ENCODE measurements at places on chromosomes 2 and 18. TPM values are rescaled to one million over a fixed set of nuclear protein-coding genes. Genes with fewer than 3 reads are reported as not detected.
A peak's percentile ranks its signal among the peaks of the same experiment; 100 is the strongest.

DNA sequence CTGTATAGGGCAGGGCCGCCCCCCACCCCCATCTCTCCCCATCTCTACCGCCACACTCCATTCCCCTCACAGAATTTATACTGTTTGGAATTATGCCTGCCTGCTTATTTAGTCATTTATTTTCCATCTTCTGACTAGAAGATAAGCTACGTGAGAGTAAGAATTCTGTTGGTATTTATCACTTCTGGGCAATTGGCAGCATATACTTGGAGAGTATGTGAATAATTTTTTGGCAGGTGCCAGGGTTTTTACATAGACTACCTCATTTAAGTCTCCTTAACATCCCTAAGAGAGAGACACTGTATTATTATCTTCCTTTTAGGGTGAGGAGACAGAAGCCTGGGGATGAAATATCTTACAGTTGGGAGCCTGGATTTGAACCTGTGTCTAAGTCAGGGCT is 45.0 kb downstream of the SLC4A1AP start:
- no peak overlapping the region for H3K4me3 ChIP-seq
- DNase-seq = no peak
- peaks cover 10% of the 10 kb centered on the region for H3K4me1 ChIP-seq

DNA sequence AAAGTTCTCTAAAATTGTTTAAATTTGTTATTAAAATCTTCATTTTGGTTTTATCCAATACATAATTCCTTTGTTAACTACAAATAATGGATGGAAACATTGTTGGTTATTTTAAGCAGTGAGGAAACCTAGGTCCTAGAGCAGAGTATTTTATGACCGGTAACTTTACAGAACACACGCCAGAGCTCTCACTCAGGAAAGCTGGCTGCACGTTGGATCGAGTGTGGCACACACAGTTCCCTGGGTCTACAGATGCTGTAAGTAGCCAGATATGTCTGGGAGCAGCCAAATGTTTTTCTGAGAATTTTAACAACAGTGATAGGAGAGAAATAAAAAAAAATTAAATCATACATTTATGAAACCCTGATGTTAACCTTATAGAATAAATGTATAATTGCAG is 264.4 kb downstream of the ZNF407 start:
- no peak for DNase-seq
- no peak overlapping the region for H3K4me3 ChIP-seq
- H3K36me3 ChIP-seq = no peaks in the 10 kb centered on the region

Gene HOXD13
- not detected for polyA plus RNA-seq

Gene COLEC12
- polyA plus RNA-seq = 0.76 TPM

GRCh38 chr2:8437228-8437948 is 244.5 kb upstream of the ID2 start:
- no peak for DNase-seq
- no peaks in the 10 kb centered on the region for H3K4me1 ChIP-seq
- no peak overlapping the region for H3K4me3 ChIP-seq
- H3K27ac ChIP-seq = no peak overlapping the region
- H3K27me3 ChIP-seq = no peaks in the 10 kb centered on the region

GRCh38 chr2:9694661-9695234 is 64.0 kb upstream of the YWHAQ start:
- DNase-seq = no peak
- no peaks in the 10 kb centered on the region for H3K27me3 ChIP-seq
- no peaks in the 10 kb centered on the region for H3K36me3 ChIP-seq
- H3K4me3 ChIP-seq = no peak overlapping the region

Gene VWC2L
- 0.12 TPM for polyA plus RNA-seq

GRCh38 chr2:116224610-116225009 is 1589.9 kb upstream of the DDX18 start:
- no peaks in the 10 kb centered on the region for H3K36me3 ChIP-seq
- no peaks in the 10 kb centered on the region for H3K4me1 ChIP-seq
- no peak overlapping the region for H3K27ac ChIP-seq
- no peak for DNase-seq
- no peak overlapping the region for H3K4me3 ChIP-seq

Gene VWA3B
- polyA plus RNA-seq = 0.07 TPM

GRCh38 chr2:29110916-29111535 is 4.2 kb upstream of the CLIP4 start:
- H3K27ac ChIP-seq = no peak overlapping the region
- no peaks in the 10 kb centered on the region for H3K36me3 ChIP-seq
- H3K27me3 ChIP-seq = no peaks in the 10 kb centered on the region
- H3K4me3 ChIP-seq = no peak overlapping the region
- no peaks in the 10 kb centered on the region for H3K4me1 ChIP-seq
- no peak for DNase-seq

DNA sequence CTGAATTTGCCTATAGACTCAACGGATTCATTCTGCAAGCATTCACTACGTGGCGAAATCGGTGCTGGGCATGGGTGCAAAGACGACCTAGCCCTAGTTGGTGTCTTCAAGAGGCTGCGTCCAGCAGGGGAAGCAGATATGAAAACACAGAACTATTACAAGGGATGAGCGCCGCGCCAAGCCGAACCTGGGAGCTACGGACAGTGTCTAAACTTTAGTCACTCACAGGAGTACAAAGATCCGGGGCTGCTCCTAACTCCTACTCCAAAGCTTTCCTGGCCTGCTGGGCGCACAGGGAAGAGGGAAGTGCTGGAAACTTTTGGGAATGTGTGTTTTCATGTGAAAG is 732 bp upstream of the ANXA4 start:
- H3K27me3 ChIP-seq = no peaks in the 10 kb centered on the region
- peak; percentile 47 for DNase-seq
- peak overlapping the region; percentile 86 for H3K27ac ChIP-seq
- H3K36me3 ChIP-seq = no peaks in the 10 kb centered on the region
- peaks cover 30% of the 10 kb centered on the region for H3K4me1 ChIP-seq

Gene KCNK3
- 7.5 TPM for polyA plus RNA-seq

GRCh38 chr2:169542433-169542832 is 31.2 kb downstream of the FASTKD1 start:
- DNase-seq = no peak
- no peaks in the 10 kb centered on the region for H3K4me1 ChIP-seq
- no peaks in the 10 kb centered on the region for H3K27me3 ChIP-seq
- no peak overlapping the region for H3K27ac ChIP-seq
- no peak overlapping the region for H3K4me3 ChIP-seq

Gene NDUFS1
- polyA plus RNA-seq = 15.7 TPM

- H3K36me3 ChIP-seq = no peaks in the 10 kb centered on the region
- no peaks in the 10 kb centered on the region for H3K27me3 ChIP-seq
- H3K4me3 ChIP-seq = no peak overlapping the region
- no peaks in the 10 kb centered on the region for H3K4me1 ChIP-seq
Observed at GRCh38 chr2:198523710-198524109, 719.3 kb downstream of the PLCL1 start.

GRCh38 chr18:40738321-40738880 is 1216.6 kb upstream of the PIK3C3 start:
- no peak overlapping the region for H3K27ac ChIP-seq
- no peak for DNase-seq
- H3K27me3 ChIP-seq = no peaks in the 10 kb centered on the region
- H3K4me1 ChIP-seq = no peaks in the 10 kb centered on the region

- no peak overlapping the region for H3K27ac ChIP-seq
- H3K4me3 ChIP-seq = no peak overlapping the region
- H3K36me3 ChIP-seq = no peaks in the 10 kb centered on the region
- no peak for DNase-seq
Observed at GRCh38 chr2:23478933-23479683, 94.1 kb downstream of the KLHL29 start.

- no peaks in the 10 kb centered on the region for H3K36me3 ChIP-seq
- no peak for DNase-seq
- no peak overlapping the region for H3K27ac ChIP-seq
- no peak overlapping the region for H3K4me3 ChIP-seq
Observed at GRCh38 chr2:181264441-181264840, 192.7 kb upstream of the ITGA4 start.

GRCh38 chr18:22559414-22560274 is 141.9 kb upstream of the CTAGE1 start:
- DNase-seq = peak; percentile 57
- H3K36me3 ChIP-seq = no peaks in the 10 kb centered on the region
- peak overlapping the region; percentile 69 for H3K27ac ChIP-seq
- no peaks in the 10 kb centered on the region for H3K27me3 ChIP-seq

DNA sequence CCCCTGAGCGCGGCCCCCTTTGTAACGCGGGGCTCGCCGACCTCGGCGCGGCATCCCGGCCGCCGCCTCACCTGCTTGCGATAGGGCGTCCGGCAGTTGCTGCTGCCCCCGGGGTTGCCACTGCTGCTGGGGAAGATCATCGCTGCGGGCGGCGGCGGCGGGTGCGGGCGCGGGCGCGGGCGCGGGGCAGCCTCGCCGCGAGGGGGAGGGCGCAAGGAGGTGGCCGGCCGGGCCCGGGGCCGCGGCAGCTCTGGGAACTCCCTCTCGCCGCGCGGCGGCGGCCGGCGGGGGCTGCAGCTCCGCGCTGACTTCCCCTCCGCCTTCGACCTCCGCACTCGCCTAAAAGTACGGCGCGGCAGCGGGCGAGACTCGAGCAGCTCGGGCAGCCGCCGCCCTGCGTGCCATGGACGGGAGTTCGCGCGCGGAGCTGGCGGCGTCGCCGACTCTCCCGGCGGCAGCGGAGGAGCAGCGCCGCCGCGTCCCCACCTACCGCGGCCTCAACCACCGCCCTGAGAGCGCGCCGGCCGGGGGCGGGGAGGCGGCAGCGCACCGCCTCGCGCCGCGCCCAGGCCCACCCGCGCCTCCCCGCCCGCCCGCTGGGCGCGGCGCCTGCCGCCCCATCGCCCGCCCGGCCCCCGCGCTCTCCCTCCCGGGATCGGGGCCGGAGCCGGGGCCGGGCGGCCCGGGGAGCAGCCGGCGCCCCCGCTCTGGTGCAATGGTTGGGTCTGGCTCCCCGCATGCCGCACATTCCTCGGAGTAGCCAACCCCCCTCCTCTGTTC is 86.0 kb downstream of the RBMS1 start:
- DNase-seq = peak; percentile 39
- H3K36me3 ChIP-seq = no peaks in the 10 kb centered on the region
- H3K27me3 ChIP-seq = no peaks in the 10 kb centered on the region
- no peaks in the 10 kb centered on the region for H3K4me1 ChIP-seq
- H3K27ac ChIP-seq = peak overlapping the region; percentile 90

Gene ITGB6
- 1.3 TPM for polyA plus RNA-seq

DNA sequence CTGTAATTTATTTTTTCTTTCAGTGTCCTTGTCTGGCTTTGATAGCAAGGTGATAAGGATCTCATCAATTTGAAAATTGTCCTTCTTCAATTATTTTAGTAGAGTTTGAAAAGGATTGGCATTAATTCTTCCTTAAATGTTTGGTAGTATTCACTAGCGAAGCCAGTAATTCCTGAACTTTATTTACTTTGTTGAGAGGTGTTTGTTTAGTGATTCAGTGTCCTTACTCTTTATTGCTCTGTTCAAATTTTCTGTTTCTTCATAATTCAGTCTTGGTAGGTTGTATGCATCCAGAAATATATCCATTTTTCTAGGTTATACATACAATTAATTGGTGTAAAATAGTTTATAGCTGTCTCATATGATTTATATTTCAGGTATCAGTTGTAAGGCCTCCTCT is 676.7 kb upstream of the POU3F3 start:
- no peak overlapping the region for H3K27ac ChIP-seq
- no peaks in the 10 kb centered on the region for H3K27me3 ChIP-seq
- DNase-seq = no peak
- H3K36me3 ChIP-seq = no peaks in the 10 kb centered on the region

Gene RFX8
- polyA plus RNA-seq = 0.15 TPM

Gene METAP1D
- polyA plus RNA-seq = 10.1 TPM

DNA sequence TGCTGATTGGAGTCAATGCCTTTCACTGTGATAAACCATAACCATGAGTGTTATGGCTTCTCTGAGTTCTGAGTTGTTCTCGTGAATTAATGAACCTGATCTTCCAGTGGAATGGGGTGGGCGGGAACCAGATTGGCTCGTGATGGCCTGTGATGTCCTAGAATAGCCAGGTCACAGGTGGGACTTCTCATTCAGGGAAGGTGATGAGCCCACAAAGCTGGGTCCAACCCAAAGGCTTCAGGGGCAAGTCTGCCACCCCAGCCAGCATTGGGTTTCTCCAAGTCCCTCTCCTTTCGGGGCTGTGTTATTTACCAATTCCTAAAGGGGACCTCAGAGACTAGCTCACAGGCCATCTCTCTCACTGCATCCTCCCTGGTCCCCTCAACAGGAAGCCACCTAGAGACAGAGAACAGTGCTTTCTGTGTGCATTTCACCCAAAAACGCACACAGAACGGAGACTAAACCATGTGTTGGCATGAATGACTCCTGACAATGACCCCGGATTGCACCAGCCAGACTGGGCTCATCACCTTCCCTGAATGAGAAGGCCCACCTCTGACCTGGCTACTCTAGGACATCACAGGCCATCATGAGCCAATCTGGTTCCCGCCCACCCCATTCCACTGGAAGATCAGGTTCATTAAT is 85.5 kb downstream of the MALT1 start:
- no peaks in the 10 kb centered on the region for H3K27me3 ChIP-seq
- peaks cover 4% of the 10 kb centered on the region for H3K4me1 ChIP-seq
- DNase-seq = no peak
- no peaks in the 10 kb centered on the region for H3K36me3 ChIP-seq

GRCh38 chr2:238294393-238295143 is 6.2 kb upstream of the PER2 start:
- H3K4me3 ChIP-seq = no peak overlapping the region
- peak; percentile 38 for DNase-seq
- peaks cover 11% of the 10 kb centered on the region for H3K4me1 ChIP-seq
- H3K27ac ChIP-seq = no peak overlapping the region
- H3K27me3 ChIP-seq = no peaks in the 10 kb centered on the region

Gene SERPINB11
- polyA plus RNA-seq = not detected

Gene GPR55
- not detected for polyA plus RNA-seq
